ENCODE measurements at places on chromosomes 2 and 18.

DNA sequence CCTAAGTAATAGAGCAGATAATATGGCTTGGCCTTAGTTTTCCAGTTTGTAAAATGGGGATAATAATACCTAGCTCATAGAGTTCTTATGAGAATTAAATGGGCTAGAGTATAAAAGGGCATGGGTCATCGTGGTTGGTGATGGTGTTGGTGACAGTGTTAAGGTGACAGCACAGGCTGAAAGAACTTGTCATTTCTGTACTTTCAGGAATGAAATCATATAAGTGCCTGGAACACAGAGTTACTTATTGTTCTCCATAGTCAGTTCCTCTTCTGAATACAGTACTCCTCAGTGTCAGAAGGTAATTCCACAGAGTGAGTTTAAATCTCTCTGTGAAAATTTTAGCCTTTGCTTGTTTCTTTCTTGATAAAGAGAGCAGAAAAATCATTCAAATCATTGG is 42.4 kb downstream of the KIF5C start:
- DNase-seq, result no peak

DNA sequence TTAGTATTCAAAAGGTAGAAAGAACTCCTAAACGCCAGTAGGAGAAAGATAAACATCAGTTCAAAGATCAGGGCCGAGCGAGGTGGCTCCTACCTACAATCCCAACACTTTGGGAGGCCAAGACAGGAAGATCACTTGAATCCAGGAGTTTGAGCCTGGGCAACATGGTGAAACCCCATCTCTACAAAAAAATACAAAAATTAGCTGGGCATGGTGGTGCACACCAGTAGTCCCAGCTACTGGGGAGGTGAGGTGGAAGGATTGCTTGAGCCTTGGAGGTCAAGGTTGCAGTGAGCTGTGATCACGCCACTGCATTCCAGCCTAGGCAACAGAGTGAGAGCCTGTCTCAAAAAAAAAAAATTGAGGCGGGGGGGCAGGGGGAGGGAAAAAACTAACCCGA is 40.6 kb downstream of the MBOAT2 start:
- DNase-seq, result no peak

DNA sequence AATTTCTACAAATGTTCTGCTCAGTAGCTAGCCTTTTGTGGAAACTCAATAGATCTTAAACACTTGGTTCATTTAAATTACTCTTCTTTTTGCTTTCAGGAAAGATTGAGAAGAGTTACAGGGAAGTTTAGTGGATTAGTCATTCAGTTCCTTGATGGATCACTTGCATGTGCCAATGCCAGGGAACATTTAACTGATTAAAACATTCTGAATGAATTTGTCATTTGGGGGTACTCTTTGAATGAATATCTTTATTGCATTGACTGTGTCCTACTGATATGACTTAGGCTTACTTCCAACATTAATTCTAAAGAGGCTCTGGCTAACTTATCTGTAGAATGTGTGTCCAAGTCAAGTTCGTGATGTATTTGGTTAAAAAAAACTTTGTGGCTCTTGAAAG is 199.8 kb downstream of the PLCL1 start:
- no peak for DNase-seq

GRCh38 chr2:69997015-69997830 is 35.8 kb upstream of the ASPRV1 start:
- DNase-seq, result no peak

DNA sequence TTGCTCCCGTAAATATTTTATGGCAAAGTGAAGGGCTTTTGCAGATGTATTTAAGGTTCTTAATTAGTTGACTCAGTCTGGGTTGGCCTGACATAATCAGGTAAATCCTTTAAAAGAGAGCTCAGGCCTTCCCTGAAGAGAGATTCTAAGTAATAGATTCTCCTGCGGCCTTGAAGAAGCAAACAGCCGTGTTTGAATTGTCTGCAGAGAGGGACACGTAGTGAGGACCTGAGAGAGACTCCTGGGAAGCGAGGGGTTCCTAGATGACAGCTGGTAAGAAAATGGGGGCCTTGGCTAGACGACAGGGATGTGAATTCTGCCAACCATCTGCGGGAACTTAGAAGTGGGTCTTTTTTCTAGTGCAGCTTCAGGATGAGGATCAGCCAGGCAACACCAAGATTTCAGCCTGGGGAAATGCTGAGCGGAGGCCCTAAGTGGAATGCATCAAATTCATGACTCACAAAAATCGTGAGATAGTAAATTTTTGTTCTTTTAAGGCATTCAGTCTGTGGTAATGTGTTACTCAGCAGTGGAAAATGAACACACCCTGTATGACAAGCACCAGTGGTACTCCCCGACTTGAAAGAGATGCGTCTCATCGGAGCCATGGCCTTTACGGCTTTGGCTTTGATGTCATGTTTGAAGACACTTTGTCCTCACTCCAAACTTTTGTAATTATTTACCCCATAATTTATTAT is 62.1 kb upstream of the SMIM21 start:
- no peak for DNase-seq

- no peak for DNase-seq
These were observed 200.3 kb downstream of the CD226 start for GRCh38 chr18:69747388-69747787.

GRCh38 chr18:26455639-26456038 is 92.7 kb downstream of the KCTD1 start:
- DNase-seq, result no peak
